NCI-H2029 treated with DMSO at 0.1 percent for 48 hours (cell line): ENCODE measurements at places on chromosomes 4 and X.
A peak's percentile ranks its signal among the peaks of the same experiment; 100 is the strongest.

DNA sequence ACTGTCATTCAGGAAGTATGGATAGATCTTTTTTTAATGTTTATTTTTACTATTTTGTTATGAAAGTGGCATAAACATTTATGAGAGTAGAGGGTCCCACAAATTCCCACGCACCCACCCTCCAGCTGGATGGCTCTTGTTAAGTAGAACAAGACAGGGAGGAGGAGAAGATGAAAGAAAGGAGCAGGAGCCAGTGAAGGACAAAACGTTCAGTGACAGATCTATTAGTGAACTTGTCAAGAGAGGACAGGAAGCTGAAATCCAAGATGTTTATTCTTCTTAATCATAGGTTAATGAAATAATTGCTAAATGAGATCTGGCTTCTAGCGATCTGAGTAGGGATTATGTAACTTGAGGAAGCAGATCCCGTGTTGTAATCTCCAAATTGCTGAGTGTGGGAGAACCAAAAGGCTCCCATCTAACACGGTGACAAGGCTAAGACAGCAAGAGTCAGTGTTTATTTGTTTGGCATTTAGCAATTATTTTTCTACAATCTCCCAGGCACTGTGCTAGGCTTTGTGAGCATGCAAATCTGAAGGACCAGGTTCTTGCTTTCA, 162.5 kb downstream of the SHROOM3 start:
- no peak for DNase-seq

DNA sequence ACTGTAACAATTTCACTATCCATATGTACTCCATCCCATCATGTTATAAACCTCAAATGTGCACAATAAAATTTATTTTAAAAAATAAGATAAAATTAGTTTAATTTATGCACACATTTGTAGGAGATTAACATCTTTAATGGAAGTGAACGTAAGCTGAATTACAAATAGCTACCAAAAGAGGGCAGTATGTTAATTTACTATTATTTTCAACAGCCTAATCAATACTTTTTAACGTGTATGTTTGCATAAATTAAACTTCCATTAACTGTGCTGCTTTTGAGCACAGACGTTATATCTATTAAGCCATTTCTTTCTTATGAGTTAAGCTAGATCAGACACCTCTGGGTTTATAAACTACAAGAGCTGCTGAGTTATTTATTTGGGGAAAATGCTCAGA, 56.5 kb upstream of the PHKA2 start:
- DNase-seq, result no peak

GRCh38 chr4:43754566-43754965, 694.0 kb downstream of the KCTD8 start:
- no peak for DNase-seq

DNA sequence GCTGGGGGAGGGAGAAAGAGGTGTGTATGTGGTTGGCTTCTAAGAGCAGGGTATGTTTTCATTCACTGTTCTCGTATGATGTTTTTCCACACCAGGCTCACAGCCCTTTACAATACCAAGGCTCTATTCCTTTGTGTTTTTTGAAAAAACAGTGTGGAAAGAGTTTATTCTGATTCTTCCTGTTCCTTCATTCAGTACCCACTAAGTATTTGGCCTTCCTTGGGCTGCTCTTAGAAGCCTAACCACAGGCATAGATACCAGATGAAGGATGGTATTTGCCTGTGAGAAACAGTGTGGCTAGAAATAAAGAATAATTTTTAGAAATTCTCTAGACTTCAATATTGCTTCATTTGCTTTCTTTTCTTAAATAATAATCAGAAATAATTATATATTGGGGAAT, 518.0 kb upstream of the DIPK2B start:
- no peak for DNase-seq

- peak; percentile 22 for DNase-seq
Observed at GRCh38 chr4:129641179-129641578, 545.2 kb downstream of the C4orf33 start.
